NCI-H1417 treated with DMSO at 0.1 percent for 48 hours (cell line): ENCODE measurements at places on chromosomes 1 and 21.

DNA sequence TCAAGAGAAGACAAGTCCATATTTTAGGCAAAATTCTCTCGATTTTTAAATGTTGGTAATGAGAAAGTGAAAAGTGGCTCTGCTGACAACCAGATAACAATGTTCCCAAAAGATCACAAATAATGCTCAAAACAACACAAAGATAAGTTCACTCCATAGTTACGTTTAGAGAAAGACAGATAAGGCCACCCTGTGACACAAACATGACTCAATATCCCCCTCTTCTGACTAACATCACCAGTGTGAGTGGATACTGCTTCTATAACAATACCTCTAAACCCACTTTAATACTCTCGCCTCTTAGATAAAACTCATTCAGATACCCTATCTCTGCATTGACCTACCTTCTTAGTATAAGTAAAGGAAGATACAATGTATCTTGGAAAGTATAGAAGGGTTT is 51.2 kb upstream of the RGS7 start:
- no peak for DNase-seq

GRCh38 chr1:114216431-114217173 is 62.9 kb upstream of the SYT6 start:
- DNase-seq, result no peak

GRCh38 chr1:246267896-246268295 is 239.2 kb downstream of the SMYD3 start:
- no peak for DNase-seq

DNA sequence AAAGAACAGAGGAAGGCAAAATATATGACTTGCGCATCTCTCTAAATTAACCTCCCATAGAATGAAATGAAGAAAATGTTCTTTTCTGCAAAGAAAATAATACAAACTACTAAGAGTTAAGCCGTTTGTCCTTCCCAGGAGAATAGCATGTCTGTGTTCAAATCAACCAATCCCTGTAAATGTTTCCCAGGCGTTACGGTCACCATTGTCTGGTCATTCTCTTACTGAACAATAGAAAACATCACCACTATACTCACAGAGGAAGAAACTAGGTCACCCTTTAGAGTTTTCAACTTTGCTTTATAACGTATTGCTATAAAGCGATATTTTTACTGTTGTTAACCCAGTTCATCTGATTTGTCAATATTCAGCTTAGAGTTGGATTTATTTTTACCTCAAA is 34.1 kb downstream of the COL11A1 start:
- DNase-seq, result no peak

GRCh38 chr1:7588457-7588827 is 182.7 kb upstream of the VAMP3 start:
- no peak for DNase-seq

DNA sequence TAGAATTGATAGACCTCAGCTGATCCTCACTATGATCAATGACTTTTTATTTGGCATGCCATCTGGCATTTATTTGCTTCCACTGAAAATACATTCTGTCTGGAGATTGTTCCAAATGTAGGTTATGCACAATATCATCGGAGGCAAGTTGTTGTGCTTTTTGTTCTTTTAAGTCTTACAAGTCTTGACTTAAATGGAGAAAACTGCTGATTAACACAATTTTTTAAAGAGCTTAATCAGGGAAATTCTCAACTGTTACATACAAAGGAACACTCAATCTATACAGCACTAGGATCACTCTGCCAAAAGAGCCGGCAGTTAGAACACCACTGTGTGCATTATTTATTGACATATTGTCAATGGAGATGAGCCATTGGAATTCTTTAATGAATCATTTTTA is 19.2 kb downstream of the CYYR1 start:
- DNase-seq, result no peak

DNA sequence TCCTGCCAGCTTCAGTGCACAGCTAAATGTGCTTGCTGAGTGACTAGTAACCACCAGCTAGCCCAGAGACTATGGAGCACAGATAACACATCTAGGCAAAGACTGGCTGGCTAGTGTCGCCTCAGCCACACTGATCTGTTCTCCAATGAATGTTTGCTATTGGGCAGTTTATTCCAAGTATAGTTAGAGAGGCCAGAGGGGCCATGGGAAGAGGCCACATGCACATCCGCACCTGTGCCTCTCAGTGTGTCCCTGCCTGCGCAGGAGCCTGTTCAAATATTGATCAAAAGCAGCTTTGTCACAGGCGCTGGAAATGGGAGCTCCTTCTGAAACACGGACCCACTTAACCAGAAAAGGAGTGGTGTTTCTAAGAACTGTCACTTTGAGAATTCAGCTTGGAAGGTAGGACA is 51.3 kb upstream of the ATP1A1 start:
- DNase-seq, result no peak

GRCh38 chr1:39474810-39475209 is 16.6 kb upstream of the BMP8A start:
- no peak for DNase-seq

DNA sequence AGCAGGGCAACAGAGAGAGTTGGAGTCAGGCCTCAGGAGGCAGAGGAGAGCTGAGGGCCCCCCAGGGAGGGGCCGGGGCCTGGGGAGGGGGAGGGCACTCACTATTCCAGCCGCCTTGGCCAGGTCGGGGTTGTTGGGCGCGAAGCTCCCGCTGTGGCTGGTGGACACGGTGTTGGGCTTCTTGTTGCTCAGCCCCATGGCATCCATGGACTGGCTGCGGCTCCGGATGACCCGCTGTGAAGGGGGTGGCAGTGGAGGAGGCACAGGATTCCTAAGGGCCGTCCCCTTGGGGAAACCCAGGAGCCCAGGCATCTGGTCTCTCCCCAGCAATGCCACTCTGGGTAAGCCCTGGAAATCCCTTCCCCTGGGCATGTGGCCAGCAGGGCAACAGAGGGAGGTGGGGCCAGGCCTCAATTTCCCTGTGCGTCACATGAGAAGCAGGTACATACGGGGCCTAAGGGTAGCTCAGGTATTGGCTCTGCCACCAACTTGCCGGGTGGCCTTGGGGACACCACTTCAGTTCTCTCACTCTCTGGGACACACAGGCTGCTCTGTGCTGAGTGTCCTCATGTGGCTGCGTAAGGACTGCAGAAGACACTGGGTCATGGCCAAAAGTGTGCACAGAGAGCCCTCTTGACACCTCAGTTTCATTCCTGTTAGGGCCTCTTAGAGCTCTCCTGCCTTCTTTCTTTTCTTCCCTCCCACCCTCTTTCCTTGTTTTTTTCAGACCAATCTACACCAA is 63.0 kb downstream of the RAP1GAP start:
- no peak for DNase-seq
